Uterus (tissue), 4 donors: ENCODE measurements at places on chromosomes 4 and X. TPM values are rescaled to one million over a fixed set of nuclear protein-coding genes. Genes with fewer than 3 reads are reported as not detected.

- no peak overlapping the region for H3K27ac ChIP-seq
- H3K4me1 ChIP-seq = no peaks in the 10 kb centered on the region
- H3K4me3 ChIP-seq = no peak overlapping the region
- no peak for DNase-seq
These were observed 1028.3 kb downstream of the DMD start for GRCh38 chrX:32183066-32183465.

DNA sequence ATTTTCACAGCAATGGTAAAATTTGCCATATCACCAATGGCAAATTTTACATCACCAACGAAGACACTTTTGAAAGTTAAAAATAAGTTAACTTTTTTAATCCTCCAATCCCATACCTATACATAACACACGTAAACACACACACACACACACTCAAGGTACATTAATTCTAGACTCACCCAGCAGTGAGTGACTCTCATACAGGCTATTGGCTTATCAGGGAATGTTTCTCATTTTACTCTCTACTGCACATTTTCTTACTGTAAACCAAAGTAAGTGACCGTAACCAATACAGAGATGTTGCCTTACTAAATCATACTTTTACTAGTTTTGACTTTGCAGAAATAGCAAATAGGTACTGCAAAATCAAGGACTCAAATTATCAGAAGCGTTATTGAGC, 2.3 kb downstream of the VEGFC start:
- no peak overlapping the region for H3K4me3 ChIP-seq
- no peaks in the 10 kb centered on the region for H3K4me1 ChIP-seq
- peak overlapping the region; percentile 78 for H3K27ac ChIP-seq
- DNase-seq = no peak

Gene RHOXF2B
- not detected for total RNA-seq

GRCh38 chr4:82643994-82644733, 82.4 kb upstream of the TMEM150C start:
- no peak overlapping the region for H3K27ac ChIP-seq
- no peak for DNase-seq
- H3K27me3 ChIP-seq = no peaks in the 10 kb centered on the region
- no peak overlapping the region for H3K4me3 ChIP-seq
- H3K4me1 ChIP-seq = no peaks in the 10 kb centered on the region

DNA sequence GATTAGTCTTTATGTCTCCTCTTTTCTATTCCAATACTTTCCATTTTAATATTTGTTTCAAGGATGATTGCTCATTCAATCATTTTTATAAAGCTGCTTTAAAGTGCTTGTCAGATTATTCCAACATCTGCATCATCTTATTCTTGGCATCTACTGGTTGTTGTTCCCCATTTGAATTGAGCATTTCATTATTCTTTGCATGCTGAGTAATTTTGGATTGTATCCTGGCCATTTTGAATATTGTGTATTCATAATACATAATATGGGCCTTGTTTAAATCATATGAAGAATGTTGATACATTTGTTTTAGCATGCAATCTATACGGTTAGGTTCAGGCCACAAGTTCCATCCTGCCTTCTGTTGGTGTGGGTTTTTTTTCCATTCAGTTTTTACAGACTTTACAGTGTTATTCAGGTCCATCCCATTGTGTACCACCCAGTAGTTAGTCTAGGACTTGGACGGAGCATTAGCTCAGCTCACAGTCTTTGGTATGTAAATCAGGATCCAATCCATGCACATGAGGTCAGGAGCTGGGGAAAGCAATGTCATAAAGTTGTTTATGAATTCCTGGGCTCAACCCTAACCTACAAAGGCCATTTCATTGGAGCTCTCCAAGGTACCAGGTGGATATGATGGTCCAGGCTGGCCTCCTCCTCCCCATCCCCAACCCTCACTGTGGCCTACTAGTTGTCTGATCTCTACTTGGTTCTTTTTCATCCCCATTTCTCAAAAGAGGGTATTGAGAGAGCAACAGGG, 20.3 kb downstream of the RGN start:
- H3K4me3 ChIP-seq = no peak overlapping the region
- H3K27ac ChIP-seq = no peak overlapping the region
- no peaks in the 10 kb centered on the region for H3K27me3 ChIP-seq
- H3K4me1 ChIP-seq = no peaks in the 10 kb centered on the region
- H3K36me3 ChIP-seq = no peaks in the 10 kb centered on the region

- H3K27ac ChIP-seq = peak overlapping the region; percentile 62
- no peaks in the 10 kb centered on the region for H3K27me3 ChIP-seq
- DNase-seq = peak; percentile 28
- H3K4me1 ChIP-seq = peaks cover 4% of the 10 kb centered on the region
- H3K4me3 ChIP-seq = no peak overlapping the region
These were observed 33.2 kb downstream of the FGFRL1 start for GRCh38 chr4:1044469-1045192.

Gene UGT2B11
- total RNA-seq = not detected

- DNase-seq = no peak
- no peak overlapping the region for H3K27ac ChIP-seq
- no peaks in the 10 kb centered on the region for H3K27me3 ChIP-seq
- H3K36me3 ChIP-seq = no peaks in the 10 kb centered on the region
- H3K4me3 ChIP-seq = no peak overlapping the region
- no peaks in the 10 kb centered on the region for H3K4me1 ChIP-seq
These were observed 180.8 kb upstream of the BCOR start for GRCh38 chrX:40278340-40279090.

GRCh38 chrX:8037593-8038348, 110.6 kb upstream of the PNPLA4 start:
- no peak for DNase-seq
- no peak overlapping the region for H3K27ac ChIP-seq
- H3K4me3 ChIP-seq = no peak overlapping the region
- H3K4me1 ChIP-seq = no peaks in the 10 kb centered on the region
- no peaks in the 10 kb centered on the region for H3K27me3 ChIP-seq

DNA sequence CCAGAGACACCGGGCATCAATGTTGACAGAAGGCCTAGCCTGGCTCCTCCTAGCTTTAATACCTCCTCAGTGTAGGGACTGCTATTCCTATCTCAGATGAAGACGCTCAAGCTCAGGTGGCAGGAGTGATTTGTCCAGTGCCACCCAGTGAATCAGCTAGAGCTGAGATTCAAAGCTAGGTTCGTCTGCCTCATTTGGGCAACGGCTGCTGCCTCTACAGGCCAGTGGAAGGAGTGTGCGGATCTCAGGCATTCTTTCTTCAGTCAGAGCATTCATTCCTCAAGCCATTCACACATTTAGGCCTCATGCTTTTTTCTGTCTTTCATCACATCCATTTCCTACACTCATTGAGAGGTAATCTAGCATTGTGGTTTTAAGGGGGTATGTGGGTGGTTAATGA, 7.3 kb downstream of the TSR2 start:
- DNase-seq = no peak
- no peaks in the 10 kb centered on the region for H3K36me3 ChIP-seq
- no peaks in the 10 kb centered on the region for H3K27me3 ChIP-seq
- H3K4me3 ChIP-seq = no peak overlapping the region
- H3K27ac ChIP-seq = no peak overlapping the region
- no peaks in the 10 kb centered on the region for H3K4me1 ChIP-seq

Gene EGFL6
- total RNA-seq = 0.18 TPM

DNA sequence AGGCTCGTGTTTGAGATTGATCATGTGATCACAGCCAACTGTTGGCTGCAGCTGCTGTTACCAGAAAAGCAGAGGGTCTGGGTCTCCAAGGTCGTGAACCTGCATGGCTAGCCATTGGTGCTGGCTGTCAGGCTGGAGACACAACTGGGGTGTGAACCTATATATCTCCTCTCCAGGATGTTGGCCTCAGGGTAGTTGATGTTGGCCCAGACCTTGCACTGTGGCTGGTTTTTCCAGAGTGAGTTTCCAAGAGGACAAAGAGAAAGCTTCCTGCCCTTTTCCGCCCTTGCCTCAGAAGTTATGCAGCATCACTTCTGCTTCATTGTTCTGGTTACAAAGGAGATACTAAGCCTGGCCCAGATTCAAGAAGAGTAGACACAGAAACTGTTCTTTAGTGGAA, 607.8 kb upstream of the HS3ST1 start:
- H3K36me3 ChIP-seq = no peaks in the 10 kb centered on the region
- no peaks in the 10 kb centered on the region for H3K4me1 ChIP-seq
- DNase-seq = peak; percentile 12
- H3K4me3 ChIP-seq = no peak overlapping the region
- H3K27ac ChIP-seq = no peak overlapping the region

- H3K4me3 ChIP-seq = peak overlapping the region; percentile 26
- no peaks in the 10 kb centered on the region for H3K36me3 ChIP-seq
- H3K27me3 ChIP-seq = no peaks in the 10 kb centered on the region
- no peak for DNase-seq
- H3K4me1 ChIP-seq = peaks cover 3% of the 10 kb centered on the region
- H3K27ac ChIP-seq = peak overlapping the region; percentile 35
These were observed 19.1 kb downstream of the SH3BP2 start for GRCh38 chr4:2811830-2812611.

GRCh38 chr4:61771056-61771455, 570.9 kb downstream of the ADGRL3 start:
- H3K4me1 ChIP-seq = no peaks in the 10 kb centered on the region
- H3K27ac ChIP-seq = no peak overlapping the region
- no peaks in the 10 kb centered on the region for H3K36me3 ChIP-seq
- no peak overlapping the region for H3K4me3 ChIP-seq
